Astrocyte of the spinal cord (primary cell): ENCODE measurements at places on chromosomes 5 and 9.

DNA sequence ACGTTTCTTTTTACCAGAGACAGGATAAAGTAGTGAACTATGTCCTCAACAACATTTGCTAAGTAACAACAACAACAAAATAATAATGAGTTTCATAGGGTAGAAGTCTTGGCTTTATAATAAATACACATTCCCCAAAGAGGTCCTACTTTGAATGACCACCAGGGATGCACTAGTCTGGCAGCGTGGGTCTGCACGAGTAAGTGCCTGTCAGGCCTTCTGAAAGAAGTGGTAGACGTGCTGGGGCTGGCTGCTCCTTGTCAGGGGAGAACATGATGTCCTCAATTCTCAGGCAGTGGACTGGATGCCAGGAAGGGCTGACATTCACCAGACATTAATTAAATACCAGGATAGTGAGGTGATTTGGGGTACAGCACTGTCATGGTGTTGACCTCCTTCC lies 331.1 kb downstream of the TMEM38B start:
- no peak for DNase-seq

DNA sequence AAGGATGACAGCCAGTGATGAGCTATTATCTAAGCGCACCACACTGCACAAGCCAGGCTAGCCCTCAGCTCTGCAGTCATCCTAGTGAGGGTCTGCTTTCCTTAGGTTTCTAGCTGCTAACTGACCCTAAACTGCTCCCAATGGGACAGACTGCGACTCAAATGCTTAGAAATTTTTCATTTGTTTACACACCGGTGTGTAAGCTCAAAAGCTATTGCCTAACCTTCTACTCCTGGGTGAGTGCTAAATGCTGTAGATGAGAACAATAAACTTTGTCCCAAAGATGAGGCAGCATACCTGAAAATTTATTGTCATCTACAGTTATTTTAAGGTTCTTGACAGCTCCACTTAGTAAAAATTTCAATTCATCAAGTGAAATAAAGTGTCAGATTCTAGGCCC lies 311.4 kb downstream of the TMEM167A start:
- DNase-seq, result no peak

- peak; percentile 18 for DNase-seq
Measured at GRCh38 chr5:16547200-16547842, 69.5 kb downstream of the RETREG1 start.

- DNase-seq, result no peak
Measured at GRCh38 chr9:136019041-136019680, 58.0 kb upstream of the UBAC1 start.

DNA sequence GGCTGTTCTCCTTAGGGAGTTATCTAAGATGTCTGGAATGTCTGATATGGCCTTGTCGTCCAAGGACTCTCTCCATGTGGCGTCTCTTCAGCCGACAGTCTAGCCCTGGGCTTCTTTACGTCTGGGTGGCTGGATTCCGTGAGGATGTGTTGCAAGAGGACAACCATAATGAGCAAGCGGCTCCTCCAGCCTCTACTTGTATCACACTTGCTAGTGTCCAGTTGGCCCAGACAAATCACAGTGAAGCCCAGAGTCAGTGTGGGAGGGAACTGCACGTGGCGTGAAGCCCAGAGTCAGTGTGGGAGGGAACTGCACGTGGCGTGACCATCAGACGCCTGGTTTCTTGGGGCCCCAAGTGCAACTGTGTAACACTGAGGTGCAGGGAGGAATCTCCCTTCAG lies 61.1 kb downstream of the COL23A1 start:
- no peak for DNase-seq

DNA sequence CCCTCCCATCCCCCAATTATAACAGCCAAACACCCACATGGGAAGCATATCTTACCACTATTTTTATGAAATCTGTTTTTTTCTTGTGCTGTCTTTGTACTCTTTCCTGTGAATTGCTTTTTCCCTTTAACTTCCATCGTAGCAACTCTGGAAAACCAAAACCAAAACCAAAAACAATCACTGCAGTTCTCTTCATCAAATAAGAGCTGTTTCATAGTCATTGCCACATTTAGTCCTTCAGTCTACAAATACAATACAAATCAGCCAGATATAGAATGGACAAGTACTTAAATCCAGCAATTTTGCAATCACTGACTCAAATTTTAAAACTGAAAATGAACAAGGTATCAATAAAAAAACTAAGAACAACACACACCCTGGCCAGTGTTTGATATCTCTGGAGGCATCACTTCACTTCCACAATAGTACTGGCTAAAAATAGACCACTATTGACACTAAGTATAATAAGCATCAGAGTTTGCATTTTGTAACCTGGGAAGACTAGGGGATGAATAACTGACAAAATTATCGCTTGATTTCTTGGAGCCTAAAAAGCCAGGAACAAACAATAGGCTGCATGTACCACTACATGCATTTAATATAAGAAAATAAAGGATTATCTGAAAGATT lies 5.4 kb downstream of the PUM3 start:
- no peak for DNase-seq

GRCh38 chr9:34380511-34381315 lies 4.0 kb upstream of the MYORG start:
- DNase-seq, result peak; percentile 63

DNA sequence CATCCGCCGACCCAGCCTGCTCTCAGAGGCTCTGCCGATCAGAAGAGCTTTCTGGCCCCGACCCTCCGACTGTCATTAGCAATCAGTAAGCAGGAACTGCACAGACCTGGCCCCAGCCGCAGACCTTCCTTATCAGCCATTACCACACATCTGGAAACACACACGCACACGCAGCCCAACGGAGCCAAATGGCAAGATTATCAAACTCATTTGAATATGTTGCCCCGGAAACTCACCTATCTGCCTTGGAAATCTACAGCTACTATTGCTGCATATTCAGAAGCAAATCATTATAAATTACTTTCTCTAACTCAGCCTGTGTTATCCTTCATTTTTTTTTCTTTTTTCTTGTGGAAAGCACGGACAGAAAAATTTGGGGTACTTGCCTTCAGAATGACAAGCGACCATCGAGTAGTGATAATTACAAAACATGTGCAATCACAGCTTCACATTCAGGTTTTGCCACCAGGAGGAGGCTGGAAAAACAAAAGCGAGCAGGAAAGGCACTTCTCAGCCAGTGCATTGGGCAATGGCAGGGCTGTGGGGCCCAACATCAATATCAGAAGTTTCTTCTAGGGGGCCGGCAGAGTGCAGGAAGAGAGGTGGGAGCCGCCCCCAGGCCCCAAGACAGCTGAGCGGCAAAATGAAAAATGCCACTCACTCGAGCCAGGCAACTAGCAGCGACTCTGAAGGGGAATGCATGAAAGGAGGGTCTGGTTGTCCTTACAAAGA lies 122.3 kb downstream of the VAV2 start:
- no peak for DNase-seq

- DNase-seq, result no peak
Measured at GRCh38 chr9:115456515-115456914, 338.6 kb upstream of the TNC start.

DNA sequence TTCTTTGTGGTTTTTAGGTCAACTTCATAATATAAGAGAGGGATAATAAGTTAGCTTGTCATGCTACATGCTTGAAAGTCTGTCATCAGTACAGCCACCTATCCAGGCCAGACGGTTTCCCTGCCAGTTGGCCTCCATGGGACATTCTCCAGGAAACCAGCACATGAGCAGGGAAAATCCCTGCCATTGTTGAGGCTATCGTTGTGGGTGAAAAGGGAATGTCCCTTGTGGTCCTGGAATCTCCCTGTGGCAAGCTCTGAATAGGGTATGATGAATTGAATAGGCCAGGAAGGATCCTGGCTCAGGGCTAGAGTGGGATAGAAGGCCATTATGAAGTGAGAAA lies 12.3 kb downstream of the F2RL1 start:
- DNase-seq, result peak; percentile 75

GRCh38 chr5:124739634-124740025 lies 6.8 kb downstream of the ZNF608 start:
- no peak for DNase-seq

DNA sequence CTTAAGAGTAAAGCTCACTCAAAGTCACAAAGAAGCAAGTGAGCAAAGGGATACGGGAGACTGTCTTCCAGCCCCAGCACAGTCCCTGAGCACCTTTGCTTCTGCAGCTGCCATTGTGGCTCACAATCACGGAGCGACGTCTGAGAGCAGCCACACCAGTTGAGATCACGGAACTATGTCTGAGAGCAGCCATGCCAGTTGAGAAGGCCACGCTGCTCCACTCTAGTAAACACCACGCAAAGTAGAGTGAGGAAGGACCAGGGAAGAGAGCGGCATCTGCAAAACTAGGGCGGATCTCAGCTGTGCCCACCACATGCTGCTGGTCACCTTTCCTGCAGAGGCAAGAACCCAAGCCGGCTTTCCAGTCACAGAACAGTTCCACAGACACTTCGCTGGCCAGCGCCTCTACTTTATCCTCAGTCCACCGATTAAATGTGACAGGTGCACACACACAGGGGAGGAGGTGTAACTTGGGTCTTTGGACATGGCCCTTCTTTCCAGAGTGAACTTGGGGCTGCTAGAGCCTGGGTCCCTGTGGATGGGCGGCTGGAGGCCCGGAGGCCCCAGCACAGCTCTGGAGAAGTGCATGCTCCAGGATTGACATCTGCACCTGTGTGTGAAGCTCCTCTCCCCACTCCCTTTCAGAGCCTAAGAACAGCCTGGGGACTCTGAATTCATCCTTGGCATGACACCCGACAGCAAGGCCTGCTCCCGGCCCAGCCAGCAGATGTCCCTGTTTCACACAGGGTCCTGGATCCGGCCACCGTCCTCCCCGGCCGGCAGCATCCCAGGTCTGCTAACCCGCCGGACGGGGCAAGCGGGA lies 324.9 kb upstream of the IRX4 start:
- DNase-seq, result no peak

DNA sequence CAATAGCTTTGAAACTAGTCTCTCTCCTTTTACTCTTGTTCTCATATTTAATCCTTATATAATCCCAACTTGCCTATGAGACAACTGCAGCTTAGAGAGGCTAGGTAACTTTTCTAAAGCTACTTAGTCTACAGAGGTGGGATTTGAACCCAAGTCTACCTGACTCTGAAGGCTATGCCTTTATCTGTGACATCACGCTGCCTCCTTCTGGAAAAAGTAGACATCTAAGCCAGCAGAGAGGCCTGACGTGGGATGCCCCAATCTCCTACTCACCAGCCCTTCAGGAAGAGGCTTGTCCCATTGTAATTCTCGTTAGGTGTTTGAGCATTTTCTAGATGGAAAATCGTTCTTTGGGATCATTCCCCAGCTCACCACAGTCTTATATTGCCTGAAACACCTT lies 167.5 kb downstream of the HSPA4 start:
- no peak for DNase-seq

GRCh38 chr5:141881886-141882285 lies 3.7 kb upstream of the PCDH1 start:
- no peak for DNase-seq
